ENCODE measurements at places on chromosomes 12 and 14.

DNA sequence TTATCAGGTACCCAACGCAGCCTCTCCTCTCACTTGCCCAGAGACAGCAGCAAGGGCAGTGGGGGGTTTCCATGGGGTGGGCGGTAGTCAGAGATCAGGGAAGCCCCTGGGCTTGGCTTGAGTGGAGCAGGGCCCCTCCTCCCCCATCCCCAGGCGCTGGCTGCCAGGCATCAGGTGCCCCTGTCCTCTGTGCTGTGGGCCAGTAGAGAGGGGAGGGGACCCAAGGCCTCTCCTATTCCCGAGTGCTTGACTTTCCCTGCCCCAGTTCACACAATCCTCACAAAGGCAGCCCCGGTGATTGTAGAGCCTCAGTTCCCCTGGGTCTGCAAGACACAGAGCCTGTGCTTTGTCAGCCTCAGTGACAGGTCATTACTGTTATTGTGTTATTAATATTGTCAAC is 57.7 kb downstream of the MVK start:
- DNase-seq, result no peak

DNA sequence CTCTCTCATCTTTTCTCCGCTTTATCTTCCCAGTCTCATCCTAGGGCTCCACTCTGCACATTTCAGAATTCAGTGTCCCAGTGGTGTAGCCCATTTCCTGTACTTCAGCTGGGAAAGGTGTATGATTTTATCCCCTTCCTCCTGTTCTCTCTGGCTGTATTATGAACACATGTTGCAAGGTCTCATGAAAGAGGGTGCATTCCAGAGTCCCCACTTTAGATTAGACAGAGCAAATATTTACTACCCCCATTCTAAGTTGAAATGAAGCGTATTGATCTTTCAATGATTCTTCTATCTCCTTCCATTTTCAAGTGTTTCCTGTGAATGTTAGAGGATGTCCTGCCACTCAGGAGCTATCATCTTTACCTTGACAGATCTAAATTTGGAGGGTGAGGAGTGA is 123.2 kb downstream of the WIF1 start:
- DNase-seq, result no peak

DNA sequence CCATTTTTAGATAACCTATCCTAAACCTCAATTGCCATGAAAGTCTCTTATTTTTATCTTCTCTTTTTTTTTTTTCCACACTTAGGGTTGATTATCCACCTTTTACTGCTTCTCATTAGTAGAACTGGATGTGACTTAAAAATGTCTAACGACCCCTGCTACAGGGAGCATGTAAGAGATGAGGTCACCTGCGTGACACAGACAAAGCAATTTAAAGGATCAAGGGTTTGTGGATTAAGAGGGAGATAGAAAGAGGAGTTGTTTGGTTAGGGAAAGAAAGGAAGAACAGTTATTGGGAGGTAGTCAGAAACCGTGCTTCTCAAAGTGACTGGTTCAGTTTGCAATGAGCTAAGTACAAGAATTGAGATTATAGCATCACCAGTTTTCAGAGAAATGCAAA is 239.1 kb downstream of the ALX1 start:
- peak; percentile 90 for DNase-seq

DNA sequence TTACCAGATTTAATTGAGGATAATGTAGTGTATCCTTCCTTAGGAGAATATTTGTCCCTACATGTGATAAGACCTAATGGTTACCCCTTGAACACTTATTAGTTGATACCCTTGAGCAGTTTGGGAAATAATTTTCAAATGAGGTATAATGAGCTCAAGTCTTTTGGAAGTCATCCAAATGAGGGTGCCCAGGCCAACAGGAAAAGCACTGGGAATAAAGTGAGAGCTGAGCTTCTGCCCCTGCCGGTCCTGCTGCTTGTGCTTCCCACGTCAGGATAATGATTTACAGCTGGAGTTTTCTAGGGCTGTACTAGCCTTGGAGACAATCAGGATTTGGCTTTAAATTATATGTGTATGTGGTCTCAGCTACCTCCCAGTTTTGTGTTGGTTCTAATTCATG is 178.8 kb upstream of the FRMD6 start:
- no peak for DNase-seq

DNA sequence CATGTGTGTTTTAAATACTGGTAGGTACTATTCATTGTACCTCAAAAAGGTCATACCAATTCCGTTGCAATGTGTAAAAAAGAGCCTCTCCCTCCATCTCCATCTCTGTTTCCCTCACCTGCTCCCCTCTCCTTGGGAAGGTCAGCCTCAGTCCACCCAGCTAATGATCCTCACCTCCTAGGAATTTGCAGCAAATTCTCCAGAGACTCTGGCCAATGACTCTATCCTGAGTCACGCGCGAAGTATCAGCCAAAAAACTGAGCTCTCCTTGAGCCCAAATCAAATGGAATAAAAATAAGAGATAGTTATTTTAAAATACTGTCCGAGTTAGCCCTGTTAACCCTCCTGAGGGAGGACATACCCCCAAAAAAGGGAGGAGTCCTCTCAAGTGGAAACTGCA is 148.4 kb downstream of the DPF3 start:
- DNase-seq, result no peak

- no peak for DNase-seq
Measured at GRCh38 chr14:51019089-51019488, 74.8 kb upstream of the PYGL start.

DNA sequence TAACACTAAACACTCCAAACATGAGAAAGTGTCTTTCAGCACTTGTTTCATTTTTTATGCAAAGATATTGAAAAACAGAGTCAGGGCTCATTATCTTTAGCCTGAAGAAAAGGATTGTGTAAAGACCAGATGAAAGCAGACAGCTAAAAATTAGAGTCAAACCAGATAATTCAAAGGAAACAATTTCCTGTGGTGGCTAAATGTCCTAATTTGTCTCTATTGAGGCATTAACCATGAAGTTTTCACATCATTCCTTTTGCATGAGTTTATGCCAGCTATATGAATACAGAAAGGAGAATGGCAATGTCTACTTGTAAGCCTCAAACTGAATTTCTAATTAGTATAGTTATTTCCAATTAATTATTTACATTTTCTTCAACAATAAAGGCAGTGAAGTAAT is 338.5 kb downstream of the FSCB start:
- no peak for DNase-seq

GRCh38 chr12:20196767-20197166 is 171.6 kb upstream of the PDE3A start:
- no peak for DNase-seq

DNA sequence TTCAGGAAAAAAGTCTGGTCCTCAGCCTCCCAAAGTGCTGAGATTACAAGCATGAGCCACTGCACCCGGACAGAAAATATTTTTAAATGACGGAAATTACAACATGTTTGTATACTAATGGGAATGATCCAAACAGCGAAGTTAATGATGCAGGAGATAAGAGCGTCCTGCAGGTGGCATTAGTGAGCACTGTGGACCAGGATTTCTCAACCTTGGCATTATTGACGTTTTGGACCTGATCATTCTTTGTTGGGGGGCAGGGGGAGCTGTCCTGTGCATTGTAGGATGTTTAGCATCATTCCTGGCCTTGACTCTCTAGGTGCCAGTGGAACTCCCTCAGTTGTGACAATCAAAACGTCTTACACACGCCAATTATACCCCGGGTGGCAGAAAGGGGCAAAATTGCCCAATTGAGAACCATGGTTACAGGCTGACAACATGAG is 34.1 kb downstream of the SCFD1 start:
- peak; percentile 23 for DNase-seq

DNA sequence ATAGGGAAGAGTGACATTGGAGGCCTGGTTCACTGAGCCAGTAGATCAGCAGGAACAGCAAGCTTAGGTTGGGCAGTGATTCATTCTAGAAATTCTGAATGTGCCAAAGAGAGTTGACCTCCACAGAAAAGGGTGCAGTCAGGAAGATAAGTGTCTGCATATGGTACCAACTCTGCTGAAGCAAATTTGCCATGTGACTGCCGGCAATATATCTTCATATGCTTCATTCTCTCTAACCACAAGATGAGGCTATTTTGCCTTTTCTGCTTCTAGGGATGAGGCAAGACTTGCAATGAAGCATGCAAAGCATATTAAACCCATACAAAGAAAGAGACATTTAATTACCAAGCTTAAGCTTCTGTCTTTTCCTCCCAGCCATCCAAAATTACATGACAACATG is 13.6 kb downstream of the CCDC198 start:
- no peak for DNase-seq

DNA sequence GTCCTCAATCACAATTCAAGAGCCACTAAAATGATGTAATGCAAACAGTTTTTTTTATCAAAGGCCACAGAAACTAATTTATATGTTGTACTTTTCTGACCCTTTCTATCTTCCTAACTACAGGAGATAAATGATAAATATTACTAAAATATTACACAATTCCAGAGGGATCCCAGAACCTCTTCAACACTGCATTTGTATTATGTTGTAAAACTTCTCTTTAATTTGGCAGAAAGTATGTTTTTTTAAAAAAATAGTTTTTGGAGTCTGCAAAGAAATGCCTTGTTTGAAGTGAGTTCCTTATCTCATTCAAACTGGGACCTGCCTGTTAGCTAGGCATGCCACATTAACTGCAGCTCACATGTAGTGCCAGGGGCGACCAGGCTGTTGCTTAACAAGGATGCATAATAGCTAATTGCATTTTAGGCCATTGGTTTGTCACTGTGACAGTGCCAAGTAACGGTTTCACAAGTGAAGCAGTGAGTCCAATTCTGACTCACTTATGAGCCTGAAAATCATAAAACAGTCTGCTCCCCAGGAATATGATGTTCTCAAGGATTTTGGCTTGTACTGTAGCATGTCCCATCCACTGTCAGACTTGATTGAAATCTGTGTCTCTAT is 266.9 kb downstream of the KTN1 start:
- no peak for DNase-seq

DNA sequence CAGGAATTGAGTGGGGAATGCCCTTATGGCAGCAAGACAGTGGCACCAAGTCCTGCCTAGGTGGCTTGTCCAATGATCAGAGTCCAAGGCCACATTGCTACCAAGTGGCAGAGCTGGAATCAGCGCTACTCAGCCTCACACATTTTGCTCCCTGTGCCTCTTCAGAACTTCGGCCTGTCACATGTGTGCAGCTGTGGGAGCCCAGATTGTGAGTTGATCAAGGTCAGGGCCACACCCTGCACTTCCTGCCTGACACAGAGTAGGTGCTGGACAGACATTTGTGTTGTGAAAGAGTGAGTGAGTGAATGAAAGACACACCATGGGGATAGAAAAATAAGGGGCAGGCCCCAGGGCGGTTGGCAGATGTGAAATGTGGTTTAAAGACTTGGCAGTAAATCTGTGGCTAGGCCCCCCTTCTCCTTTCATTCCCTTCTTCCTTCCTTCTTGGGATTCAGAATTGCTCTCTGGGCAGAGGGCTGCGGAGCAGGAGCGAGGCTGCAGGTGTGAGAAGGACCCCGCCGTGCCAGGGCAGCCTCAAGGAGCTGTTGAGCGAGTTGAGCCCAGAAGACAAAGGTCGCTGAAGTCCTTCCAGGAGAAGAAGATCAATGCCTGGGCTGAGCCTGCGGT is 83.5 kb downstream of the SLC25A47 start:
- DNase-seq, result no peak

GRCh38 chr14:79663453-79663852 is 547.9 kb downstream of the DIO2 start:
- no peak for DNase-seq

DNA sequence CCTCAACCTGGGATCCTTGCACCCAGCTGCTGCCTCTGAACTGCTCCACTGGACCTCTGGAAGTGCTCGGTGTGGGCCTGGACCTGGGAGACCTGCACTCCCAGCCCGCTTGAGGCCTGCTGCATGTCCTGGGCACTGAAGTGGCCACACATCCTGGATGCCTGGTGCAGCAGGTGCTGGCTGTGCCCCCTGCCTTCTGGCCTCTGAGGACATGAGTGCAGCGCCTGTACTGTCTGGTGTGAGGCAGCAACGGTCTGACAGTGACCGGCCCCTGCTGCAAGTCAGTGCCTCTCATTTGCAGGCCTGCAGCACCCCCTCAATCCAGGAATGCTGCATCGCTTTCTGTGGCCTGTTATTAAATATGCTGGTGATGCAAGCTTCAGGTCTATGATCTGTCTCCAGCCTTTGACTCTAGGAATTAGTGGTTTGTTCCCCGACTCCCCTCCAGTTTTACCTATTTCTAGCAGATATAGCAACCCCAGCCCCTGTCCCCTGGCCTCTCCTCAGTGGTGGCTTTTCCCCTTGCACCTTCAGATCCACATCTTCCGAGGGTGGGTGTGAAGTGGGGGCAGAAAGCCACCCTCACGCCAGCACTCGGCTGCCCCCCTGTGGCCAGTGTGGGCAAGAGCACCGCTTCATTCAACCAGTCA is 3.6 kb downstream of the SMIM41 start:
- peak; percentile 54 for DNase-seq

DNA sequence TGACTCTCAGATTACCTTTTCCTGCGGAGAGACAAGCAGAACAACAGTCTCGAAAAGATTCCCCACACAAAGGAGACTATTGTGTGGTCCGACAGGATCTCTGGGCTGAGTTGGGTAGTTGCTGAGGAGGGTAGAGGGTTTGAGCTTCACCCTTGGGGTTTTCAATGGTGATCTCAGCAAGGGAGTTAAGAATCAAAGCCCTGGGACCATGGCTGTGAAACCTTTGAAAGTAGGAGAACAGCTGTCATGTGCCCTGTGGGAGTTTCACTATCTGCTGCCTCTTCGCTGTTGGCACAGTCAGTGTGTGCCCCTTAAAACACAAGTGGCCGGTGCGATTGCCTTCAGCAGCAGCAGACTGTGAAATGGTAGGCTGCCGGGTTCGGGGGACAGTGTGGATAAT is 14.2 kb upstream of the PLEK2 start:
- DNase-seq, result no peak

DNA sequence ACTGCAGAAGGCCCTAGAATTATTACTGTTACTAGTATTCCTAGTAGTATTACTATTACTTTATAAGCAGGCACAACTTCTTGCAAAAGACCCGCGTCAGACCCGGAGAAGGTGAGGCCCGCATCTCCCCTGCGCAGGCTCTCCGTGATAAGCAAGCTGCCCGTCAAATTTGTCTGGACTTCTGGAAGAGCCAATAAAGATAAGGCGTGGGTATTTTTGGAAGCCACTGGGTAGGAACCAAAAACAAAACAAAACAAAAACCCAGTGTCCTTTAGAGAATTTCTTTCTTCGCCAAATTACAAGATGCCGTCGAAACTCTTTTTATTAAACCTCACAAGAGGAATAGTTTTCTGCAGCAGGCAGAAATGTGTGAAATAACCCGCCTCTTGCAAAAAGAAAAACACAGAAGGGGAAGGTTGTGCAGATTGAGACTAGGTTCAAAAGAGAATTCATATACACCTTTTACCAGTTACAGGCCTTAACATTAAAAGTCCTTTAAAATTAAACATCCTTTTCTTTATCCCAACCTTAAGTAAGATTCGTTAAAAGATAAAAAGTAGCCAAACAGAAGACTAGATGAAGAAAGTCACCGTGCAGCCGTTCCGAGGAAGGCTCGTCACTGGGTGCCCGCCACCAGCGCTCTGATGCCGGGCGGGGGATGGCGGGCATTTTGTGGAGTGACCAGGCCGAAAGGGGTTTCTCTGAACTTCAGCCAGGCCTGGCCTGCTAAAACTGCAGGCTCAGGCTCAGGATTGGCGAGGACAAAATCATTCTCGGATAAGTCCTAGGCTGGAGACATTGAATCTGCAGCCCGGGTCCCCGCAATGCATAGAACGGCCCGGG is 1.6 kb downstream of the TBX5 start:
- no peak for DNase-seq

GRCh38 chr12:87425942-87426554 is 603.2 kb downstream of the C12orf50 start:
- no peak for DNase-seq

All from NCI-H146 (cell line).